ENCODE measurements at places on chromosomes 4 and X.

DNA sequence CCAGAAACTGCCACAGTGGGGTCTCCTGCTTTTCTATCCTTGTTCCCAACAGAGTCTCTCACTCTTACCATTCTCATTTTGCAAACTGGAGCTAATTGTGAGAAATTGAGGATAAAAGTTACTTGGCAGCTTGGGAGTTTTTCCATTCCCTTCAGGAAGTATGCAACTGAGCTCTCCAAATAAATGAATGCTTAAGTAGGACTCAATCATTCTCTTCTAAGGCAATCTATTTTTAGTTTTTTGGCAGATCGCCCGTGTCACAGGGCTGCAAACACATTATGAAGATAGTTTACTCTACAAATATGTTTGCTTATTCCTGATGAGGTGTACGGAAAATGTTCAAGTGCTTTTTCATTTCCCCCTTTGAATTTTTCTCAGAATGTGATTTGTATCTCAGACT is 5.3 kb downstream of the ASB11 start:
- DNase-seq: no peak

DNA sequence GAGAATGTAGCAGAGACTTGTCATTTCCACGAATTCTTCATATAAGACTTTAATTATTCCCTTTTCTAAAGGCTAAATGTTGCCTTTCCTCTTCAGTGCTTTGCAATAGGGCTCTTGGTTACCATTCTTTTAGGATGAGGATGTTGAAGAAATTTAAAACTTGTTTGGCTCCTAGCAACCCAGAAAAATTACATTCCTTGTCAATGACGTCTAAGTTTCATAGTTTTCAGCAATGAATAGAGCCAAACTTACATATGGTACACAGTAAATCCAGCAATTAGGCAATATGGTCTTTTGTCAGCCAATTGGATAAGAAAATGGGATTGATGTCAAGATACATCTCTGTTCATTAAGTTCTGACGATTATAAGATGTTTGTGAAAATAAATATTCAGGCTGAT is 1639.6 kb upstream of the PCDH10 start:
- DNase-seq: no peak

GRCh38 chr4:40423735-40424134 is 88.6 kb downstream of the CHRNA9 start:
- DNase-seq: no peak

- DNase-seq: no peak
Measured at GRCh38 chrX:1231850-1232465, 19.5 kb upstream of the CRLF2 start.

DNA sequence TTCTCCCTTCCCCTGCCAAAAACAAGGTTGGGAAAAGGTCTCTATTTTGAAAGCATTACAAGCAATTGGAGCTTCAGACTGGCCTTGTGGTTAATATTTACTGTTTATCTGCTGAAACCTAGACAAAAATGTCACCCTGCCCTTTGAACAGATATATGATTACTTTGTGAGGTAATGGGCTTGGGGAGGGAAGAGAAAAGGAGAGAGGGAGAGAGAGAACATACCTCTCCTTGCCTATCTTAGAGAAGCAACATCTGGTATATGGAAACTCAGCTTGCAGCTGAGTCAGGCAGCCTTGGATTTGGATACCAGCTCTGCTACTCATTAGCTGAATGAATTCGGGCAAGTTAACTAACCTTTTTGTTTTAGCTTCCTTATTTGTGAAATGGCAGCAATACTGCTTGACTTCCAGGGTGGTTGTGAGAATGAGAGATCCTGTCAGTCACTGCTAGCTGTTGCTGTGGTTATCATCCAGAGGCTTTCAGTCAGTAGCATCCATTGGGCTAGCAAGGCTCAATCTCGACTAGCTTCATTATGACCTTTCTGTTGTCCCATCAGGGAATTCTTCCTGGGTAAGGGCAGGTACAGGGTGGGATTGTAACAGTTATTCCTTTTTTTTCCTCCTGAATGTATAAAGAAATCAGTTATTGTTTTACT is 41.1 kb downstream of the ZFX start:
- DNase-seq: no peak

DNA sequence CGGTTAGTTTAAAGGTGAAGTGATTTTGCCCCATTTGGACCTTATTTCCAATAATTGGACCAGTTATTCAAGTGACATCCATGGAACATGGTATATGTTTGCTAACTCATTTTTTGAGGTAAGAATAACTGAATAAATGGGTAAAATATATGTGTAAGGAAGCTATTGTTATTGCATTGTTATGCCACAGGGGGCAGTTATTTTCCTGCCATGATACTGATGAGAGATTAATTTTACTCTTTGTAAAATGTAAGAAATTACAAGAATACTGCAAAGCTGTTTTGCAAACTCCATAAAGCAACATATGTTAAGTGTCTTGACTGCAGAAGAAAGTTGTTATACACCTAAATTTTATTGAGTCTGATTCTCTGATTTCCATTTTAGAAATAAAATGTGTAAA is 114.0 kb downstream of the IL1RAPL1 start:
- DNase-seq: no peak

DNA sequence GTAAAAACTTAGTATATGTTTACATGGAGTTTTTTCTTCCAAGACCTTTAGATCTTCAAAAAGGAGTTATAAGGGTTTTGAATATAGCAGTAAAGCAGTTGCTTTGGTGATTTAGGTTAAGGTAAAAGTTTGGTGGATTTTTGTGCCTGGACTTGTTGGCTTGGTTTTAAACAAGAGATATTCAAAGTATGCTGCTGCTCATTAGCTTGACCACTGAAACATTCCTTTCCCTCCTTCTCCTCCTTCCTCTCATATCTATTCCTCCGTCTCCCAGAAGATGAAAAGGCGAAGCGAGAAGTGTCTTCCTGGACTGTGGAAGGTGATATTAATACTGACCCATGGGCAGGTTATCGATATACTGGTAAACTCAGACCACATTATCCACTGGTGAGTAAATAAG is 38.4 kb downstream of the METAP1 start:
- no peak for DNase-seq

DNA sequence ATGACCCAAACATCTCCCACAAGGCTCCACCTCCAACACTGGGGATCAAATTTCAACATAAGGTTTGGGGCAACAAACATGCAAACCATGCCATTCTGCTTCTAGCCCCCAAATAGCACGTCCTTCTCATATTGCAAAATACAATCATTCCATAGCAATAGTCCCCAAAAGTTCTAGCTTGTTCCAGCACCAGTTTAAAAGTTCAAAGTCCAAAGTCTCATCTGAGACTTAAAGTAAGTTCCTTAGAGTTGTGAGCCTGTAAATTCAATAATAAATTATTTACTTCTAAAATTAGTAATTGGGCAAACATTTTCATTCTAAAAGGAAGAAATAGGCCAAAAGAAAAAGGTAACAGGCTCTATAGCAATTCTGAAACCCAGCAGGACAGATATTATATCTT is 8.9 kb upstream of the TASL start:
- no peak for DNase-seq

- DNase-seq: peak; percentile 25
Measured at GRCh38 chrX:19571711-19572110, 56.4 kb upstream of the MAP3K15 start.

DNA sequence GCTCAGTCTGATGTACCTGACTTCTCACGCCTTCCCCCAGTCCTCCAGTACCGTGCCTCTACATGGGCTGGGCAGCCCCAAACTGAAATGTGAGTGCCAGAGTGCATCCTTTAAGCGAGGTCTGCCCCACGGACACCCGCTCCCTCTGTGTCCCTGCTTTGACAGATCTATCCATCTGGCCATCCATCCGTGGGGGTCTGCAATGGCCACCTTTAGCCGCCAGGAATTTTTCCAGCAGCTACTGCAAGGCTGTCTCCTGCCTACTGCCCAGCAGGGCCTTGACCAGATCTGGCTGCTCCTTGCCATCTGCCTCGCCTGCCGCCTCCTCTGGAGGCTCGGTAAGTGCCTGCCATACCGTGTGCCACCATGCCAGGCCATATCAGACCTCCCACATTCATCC is 827 bp downstream of the PORCN start:
- DNase-seq: no peak

DNA sequence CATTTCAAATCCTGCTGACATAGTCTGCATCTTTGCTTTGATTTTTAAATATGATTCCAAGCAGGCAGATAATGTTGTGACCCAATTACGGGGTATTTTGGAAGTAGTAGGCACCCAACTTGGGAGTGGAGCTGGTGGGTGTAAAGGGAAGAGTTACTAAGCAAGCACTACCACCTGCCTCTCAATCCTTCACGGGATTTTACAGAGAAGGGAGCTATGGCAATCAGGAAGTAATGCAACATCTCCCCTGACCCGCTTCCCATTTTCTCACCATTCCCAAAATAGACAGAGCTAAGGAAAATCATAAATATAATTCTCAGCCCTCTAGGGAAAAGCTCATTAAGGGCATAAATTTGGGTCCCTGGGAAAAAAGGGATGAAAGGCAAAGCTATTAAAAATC is 9.2 kb downstream of the APBB2 start:
- DNase-seq: no peak

DNA sequence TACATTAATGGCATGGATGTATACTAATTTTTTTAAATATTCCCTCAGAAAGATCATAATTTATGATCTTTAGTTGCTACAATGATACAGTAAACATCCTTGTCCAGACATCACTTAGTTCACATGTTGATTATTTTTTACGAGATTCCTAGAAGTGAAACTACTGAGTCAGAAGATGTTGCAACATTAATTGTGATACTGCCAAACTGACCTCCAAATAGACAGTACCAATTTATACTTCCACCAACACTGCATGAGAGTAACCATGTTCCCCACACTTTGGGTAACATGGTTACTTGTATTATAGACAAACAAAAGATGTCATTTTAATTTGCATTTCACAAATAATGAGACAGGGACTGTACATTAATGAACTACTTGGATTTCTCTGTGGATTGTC is 19.6 kb downstream of the RCHY1 start:
- DNase-seq: no peak

GRCh38 chr4:133969202-133969848 is 232.3 kb downstream of the PABPC4L start:
- no peak for DNase-seq

DNA sequence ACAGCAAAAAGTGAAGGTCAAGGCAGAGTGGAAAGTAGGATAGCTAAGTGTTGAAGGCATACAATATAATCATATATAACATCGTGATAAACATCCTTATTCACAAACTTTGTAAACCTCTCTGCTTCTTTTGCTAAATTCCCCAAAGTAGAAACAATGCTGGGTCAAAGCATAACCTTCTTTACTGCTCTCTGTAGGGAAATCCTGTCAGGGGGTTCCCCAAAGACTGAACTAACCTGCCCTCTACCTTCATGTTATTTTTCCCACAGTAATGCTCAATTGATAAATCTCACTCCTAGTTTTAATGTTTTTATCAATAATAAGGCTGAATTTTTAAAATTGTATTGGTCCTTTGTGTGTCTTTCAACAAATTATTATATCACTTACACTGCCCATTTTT is 55.7 kb downstream of the DCHS2 start:
- DNase-seq: no peak

DNA sequence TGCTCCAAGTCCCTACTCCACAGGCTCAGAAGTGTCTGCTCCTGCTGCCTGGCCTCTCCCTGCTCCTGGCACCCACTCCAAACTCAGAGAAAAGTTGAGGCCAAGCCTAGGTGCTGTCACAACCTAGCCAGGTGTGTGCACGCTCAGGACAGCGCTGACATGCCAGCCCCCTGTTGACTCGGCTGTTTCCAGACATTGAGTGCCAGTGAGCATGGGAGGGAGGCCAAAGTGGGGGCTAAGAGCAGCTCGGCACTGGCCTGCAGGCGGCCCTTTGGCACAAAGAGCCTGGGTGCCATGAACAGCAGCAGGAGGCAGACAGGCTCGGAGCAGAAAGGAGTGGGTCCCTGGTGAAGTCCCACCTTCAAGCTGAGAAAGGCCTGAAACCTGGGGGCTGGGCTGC is 79.6 kb upstream of the DDX60 start:
- no peak for DNase-seq

DNA sequence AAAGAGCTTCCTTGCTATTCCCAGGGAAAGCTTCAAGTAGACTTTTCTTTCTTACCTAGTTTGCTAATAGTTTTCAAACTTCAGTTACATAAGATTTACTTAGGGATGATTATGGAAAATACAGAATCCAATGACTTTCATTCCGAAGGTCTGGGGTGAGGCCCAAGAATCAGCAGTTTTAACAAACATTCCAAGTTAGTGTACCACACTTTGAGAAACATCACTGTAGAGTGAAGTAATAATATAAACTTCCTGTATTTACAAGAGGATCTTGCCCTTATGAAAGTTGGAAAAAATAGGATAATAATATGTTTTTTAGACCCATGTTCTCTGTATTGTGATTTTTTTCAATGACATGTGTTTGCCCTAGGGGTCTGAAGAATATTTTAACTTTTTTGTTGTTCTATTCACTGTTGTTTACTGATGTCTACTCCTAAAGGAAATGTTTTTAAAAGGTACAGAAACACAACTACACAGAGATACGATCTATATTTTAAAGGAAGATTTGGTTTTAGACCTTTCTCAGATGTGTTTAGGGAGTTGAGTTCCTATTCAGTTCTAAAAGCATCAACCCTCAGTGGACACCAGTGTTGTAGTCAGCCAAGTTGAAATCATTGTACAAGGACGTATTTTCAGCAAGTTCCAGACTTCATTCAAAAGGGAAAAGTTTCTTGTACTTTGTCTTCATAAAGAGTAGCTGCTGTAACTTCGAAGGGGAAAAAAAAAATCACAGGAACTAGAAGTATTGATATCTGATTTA is 295.8 kb upstream of the SLC7A11 start:
- DNase-seq: no peak

GRCh38 chr4:56410247-56411062 is 23.2 kb upstream of the AASDH start:
- DNase-seq: no peak

- DNase-seq: no peak
Measured at GRCh38 chrX:9318213-9318612, 146.6 kb upstream of the TBL1X start.

DNA sequence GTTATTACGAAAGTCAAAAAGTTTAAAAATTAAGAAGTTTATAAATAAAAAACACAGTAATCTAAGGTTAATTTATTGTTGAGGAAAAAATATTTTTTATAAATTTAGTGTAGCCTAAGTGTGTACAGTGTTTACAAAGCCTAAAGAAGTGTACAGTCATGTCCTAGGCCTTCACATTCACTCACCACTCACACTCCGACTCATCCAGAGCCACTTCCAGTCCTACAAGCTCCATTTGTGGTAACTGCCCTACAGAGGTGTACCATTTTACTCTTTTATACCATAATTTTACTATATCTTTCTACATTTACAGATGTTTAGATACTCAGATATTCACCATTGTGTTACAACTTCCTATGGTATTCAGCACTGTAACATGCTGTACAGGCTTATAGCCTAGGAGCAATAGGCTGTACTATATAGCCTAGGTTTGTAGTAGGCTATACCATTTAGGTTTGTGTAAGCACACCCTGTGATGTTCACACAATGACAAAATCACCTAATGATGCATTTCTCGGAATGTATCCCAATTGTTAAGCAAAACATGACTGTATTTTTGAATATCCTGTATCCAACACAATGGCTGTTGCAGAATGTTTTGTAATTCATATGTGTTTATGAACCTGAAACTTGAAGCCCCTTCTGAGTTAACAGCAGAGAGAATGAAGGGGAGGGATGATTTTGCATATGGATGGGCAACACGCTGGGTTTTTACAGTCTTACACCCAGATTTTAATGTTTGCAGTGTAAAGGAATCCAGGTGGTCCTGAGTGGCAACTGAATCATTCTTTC is 3.1 kb downstream of the PPBP start:
- no peak for DNase-seq

All from stimulated activated CD4-positive, alpha-beta T cell treated with anti-CD3 and anti-CD28 coated beads, TNF-alpha, amount 100 ng/mL, for 48 hours (primary cell).